GM03348 (cell line): ENCODE measurements at places on chromosomes 1 and 21.

GRCh38 chr1:24300971-24301784 is 18.0 kb upstream of the GRHL3 start:
- DNase-seq = no peak

DNA sequence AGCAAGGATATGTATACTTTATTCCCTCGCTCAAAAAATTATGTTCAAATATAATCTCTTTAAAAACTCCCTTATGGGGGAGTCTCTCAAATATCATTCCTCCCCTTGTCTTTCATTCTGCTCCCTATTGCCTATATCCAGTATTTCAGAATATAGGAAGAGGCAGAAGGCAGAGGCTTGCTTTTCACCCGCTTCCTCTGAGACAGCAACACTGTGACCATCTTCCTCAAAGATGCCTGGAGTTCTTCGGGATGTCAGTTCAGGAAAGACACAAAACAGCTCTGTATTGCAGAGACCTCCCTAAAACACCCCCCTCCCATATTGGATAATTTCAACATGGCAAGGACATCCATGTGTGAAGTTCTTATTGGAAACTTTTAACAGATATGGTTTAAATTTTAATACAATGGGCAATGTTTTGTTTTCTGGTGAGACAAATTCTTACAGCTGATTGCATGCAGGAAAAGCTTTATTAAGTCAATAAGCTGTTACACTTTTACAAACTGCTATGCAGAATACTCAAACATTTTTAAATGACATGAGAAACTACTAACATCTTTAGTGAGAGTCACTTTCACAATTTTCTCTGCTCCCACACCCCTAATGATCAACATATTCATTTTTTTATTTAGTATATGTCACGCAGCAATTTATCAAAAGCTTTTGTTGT is 4.8 kb downstream of the DIRAS3 start:
- no peak for DNase-seq

DNA sequence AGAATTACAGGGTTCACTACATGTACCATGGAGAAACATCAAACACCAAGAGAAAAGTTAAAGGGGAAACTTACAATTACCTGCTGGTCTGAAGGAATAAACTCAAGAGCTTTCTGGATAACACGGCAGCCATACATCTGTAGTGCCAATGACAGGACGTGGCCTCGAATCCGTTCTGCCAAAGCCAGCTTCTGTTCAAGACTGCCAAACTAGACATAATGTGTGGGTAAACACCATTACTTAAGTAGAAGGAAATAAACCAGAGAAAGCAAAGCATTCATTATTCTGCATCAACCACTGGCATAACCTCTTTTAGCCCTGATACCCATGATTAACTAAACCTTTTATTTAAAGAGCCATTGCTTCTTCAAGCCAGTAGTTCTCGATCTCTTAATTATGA is 41.5 kb upstream of the SDC3 start:
- no peak for DNase-seq

- DNase-seq = peak; percentile 31
Measured at GRCh38 chr1:77825131-77825709, 45.8 kb downstream of the MIGA1 start.

- DNase-seq = no peak
Measured at GRCh38 chr21:45449658-45450422, 44.9 kb downstream of the COL18A1 start.

- DNase-seq = no peak
Measured at GRCh38 chr1:53710584-53710983, 28.4 kb downstream of the GLIS1 start.

GRCh38 chr1:30793209-30793608 is 35.6 kb upstream of the LAPTM5 start:
- DNase-seq = no peak

- peak; percentile 16 for DNase-seq
Measured at GRCh38 chr21:17514124-17514845, 1.4 kb downstream of the CXADR start.

DNA sequence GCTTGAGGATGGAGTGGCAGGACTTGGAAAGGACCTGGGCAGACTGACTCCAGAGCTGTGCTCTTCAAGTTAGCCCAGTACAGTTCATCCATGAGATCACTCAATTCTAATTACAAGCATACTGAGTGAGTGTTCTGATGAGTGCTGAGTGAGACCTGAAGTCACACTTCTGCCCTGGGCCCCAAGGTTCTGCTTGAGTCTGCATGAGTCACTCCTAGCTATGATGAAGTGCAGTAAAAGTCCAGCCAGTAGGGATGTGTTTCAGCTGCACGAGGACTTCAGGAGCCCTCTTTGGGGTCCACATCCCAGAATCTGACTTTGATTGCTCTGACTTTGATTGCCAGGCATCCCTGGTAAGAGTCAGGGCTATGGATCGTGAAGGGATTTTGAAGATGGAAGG is 35.8 kb downstream of the PLEKHA6 start:
- peak; percentile 39 for DNase-seq

DNA sequence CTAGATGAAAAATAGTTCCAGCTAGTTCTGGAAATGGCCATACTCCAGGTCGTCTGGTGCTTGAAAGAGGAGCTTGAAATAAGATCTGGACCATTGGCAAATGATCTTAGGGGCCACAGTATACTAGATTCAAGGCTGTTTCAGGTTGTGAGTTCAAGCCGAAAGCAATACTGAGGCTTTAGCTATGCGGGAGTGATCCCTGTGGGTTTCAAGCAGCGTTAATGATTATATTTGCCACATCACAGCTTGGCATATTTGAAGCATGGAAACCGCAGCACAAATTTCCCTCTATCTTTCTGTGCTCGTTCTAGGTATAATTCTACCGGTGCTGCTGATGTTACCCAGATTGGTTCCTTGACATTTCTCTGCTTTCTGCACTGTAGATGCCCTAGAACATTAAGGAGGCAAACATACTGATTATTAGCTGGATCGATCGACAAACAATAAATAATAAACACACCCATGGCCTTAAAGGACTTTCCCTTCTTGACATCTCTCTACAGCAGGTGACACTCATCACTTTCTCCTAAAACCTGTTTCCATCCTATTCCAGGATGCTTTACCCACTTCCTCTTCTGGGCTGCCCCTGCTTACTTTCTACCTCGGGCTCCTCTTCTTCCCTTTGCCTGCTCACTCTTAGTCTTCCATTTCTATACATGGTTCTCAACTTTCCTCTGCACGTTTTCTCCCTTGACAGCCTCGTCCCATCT is 40.6 kb upstream of the LYST start:
- no peak for DNase-seq

DNA sequence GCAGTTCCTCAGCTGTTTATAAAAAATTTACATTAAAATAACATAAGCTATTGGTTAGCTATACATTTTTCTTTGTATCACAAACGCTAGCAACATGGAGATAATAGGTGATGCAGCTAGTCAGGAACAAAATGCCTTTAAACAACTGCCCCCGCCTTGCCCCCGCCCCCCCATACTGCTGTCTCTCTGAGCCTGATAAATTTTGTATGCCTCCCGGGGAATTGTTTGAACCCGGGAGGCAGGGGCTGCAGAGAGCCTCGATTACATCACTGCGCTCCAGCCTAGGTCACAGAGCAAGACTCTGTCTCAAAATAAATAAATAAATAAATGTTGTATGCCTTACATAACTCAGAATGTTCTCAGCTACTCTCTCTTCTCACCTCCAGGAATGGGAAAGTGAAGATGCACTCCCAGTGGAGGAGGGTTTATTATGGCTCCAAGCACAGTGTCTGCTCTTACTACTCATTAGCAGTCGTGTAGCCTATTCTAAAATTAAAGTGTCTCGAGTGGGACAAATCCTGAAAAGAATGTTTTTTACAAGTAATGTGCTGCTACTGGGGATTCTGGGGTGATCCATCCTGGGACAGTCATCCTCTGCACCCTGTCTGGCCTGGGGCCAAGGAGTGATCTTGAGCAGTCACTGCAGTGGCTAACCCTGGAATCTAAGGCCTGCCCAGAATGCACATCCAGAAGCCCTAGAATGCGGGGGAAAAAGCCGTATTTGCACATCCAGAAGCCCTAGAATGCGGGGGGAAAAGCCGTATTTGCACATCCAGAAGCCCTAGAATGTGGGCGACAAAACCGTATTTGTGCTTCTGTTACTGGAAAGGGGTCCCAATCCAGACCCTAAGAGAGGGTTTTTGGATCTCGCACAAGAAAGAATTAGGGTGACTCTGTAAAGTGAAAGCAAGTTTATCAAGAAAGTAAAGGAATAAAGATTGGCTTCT is 39.4 kb upstream of the ZNF496 start:
- DNase-seq = no peak

DNA sequence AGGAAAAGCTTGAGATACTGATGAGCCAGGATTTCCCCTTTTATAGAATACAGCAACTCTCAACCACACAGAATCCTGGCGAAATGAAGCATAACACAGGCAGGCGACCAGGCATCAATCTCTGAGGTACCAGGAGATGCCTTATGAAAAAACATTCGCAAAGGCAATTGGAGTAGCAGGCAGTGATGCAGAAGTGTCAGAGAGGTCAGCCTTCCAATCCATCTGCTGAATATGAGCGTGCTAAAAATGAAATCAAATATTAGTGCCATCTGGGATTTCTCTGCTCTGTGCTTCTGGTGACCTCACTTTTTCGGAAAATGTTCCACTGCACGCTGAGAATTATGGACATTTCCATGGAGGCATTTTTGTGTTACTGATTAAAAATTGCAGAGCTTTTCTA is 258.8 kb downstream of the VAV3 start:
- DNase-seq = no peak

DNA sequence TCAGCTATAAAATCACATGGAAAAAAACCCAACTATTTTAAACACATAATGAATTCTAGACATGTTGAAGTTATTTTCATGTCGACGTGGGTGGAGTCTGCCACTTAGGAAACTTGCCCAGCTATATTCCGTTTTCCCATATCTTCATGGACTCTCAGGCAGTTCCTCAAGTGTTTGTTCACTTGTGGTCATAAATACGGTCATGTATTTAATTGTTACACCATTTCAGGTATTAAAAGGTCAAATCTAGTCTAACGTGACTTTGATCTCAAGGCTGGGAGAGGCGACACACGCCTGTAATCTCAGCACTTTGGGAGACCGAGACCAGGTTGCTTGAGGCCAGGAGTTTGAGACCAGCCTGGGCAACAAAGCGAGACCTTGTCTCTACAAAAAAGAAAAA is 346.9 kb downstream of the PBX1 start:
- no peak for DNase-seq

- DNase-seq = no peak
Measured at GRCh38 chr1:1857096-1857703, 33.7 kb downstream of the GNB1 start.

GRCh38 chr1:223248770-223249140 is 105.7 kb upstream of the TLR5 start:
- DNase-seq = no peak

DNA sequence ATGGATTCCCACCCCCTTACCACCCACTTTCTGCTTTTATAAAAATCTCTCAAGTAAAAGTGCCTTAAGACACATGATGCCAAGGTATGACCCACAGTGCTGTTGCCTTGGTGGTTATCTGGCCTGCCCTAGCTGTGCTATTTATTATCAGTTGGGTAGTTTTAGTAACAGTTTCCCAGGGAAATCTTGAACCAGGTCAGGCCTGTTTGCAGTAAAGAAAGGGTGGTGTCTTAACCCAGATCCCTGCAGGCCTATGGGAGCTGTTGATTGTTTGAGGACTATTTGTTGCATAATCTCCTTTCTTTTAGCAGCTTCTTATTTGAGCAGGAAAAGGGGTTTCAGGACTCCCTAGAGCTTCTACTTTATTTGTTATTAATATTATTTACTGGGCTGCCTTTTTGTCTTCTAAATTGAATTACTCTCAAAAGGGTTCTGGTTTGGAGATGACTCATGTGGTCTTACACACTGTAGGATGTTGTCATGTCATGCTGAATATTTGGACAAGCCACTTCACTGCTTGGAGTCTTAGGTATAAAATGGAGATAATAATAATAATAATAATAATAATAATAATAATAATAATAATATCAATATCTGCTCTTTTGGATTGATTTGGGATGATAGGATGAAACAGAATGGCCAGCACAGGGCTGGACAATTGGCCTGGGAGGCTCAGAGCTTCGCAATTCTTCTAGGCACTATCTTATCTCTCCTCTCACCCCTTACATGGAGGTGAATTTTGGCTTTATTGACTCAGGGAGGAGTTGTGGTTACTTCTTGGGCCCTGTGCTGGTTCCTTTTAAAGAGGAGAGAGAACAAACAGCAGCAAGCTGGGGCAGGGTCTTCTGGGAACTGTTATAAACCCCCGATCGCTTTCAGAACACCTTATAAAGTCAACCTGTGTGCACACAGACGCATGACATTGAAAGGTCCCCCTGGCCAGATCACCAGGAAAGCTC is 252.1 kb downstream of the PRDM2 start:
- DNase-seq = no peak

DNA sequence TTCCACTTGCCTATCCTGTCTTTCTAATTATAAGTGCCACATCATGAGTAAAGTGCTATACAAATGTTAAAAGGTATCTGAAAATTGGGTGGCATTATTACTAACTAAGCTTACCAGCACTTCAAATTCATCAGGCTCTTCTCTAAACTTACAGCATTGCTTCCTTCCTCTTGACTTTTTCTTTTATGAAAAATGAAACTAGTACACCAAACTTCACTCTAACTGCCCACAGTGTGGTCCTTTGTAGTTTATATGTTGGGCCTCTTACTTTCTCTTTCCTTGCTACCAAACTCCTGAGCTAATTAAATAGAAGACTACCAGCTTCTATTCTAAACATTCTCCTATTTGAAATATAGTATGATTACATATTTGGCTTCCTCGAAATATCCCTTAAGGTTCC is 81.8 kb downstream of the NOTCH2 start:
- no peak for DNase-seq

GRCh38 chr1:110425612-110426152 is 18.2 kb upstream of the LAMTOR5 start:
- DNase-seq = no peak

GRCh38 chr1:196701144-196701543 is 49.3 kb downstream of the CFH start:
- no peak for DNase-seq

DNA sequence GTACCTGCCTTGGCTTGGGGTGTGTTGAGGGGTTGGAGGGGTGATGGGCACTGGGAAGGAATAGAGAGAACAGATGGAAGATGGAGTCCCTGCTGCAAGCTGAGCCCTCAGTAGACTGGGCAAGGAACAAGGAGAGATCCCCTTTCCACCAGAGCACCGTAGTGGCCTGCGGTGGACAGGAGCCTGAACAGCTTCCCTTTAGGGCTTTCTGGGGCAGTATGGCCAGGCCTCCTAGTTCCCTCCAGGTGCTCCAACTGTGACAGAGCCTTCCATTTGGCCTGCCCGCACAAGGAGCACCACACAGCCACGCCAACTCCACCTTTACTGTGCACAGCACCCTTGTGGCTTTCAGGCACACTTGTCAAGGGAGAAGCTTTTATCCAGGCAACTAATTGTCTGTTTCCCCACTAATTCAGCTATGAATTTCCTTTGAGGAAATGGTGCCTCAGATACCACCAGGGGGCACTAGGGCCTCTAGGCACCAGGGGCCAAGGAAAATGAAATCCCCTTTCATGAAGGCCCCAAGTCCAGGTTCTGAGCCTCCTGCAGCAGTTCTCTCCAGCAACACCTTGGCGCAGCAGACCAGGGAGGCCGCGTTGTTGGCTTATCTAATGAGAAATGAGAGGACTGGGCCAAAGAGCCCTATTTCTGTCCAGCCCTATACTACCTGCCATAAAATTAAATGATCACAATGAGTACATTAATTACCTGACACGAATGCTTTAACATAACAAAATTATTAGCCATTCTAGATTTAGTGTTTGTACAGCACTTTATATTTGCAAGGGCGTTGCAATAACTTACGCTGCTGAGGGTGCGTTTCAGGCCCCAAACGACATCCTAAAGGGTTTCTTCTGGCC is 23.1 kb upstream of the ERI3 start:
- peak; percentile 82 for DNase-seq
